ENCODE measurements at places on chromosomes 11 and 22. TPM values are rescaled to one million over a fixed set of nuclear protein-coding genes. Genes with fewer than 3 reads are reported as not detected.

- DNase-seq: no peak
These were observed 35.2 kb upstream of the CREB3L1 start for GRCh38 chr11:46242041-46242951.

- no peak for DNase-seq
These were observed 38.1 kb downstream of the AMPD3 start for GRCh38 chr11:10493041-10493663.

- DNase-seq: no peak
These were observed 52.5 kb downstream of the RRAS2 start for GRCh38 chr11:14306481-14306880.

- no peak for DNase-seq
These were observed 69.4 kb downstream of the FAM76B start for GRCh38 chr11:95720195-95720594.

Gene MMP7
- total RNA-seq: 0.42 TPM
